ENCODE measurements at places on chromosomes 5 and 9.

DNA sequence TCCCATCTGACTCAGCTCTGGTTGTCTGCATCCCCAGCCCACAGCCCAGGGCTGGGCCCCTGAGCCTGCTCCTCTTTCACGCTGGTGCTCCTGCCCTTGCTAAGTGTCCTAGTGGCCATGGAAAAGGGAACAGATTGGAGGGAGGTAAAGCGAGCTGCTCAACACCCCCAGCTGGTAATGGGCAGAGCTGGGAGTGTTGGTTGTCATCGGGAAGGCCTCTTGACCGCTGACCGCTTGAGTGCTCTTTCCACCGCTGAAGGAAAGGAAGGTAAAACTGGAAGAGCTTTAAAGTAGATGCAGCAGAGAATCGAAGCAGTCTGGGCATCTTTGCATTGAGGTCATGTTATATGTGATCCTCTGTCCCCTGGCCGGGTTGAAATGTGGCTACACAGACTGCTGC lies 60.2 kb downstream of the CRB2 start:
- DNase-seq = no peak

- peak; percentile 59 for DNase-seq
These were observed 598 bp downstream of the RGP1 start for GRCh38 chr9:35749515-35750255.

DNA sequence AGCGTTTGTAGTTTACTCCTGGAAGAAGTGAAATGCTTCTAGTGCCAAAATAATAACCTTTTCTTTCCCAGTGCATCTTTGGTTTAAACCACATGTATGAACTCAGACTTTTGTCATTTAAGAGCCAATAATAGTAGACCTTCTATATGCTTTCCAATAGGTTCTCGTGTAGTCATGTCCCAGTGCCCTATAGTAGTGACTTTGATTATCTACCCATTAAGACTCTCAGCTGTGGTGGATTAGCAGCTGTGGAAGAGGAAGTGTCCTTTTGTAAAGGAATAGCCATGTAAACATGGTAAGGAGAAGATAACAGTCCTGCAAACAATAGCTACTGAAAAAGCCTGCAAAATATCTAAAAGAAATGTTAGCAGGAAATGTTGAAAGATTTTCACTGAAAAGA lies 765.3 kb downstream of the MTRR start:
- no peak for DNase-seq

GRCh38 chr9:92507496-92507895 lies 25.2 kb upstream of the ASPN start:
- DNase-seq = no peak

DNA sequence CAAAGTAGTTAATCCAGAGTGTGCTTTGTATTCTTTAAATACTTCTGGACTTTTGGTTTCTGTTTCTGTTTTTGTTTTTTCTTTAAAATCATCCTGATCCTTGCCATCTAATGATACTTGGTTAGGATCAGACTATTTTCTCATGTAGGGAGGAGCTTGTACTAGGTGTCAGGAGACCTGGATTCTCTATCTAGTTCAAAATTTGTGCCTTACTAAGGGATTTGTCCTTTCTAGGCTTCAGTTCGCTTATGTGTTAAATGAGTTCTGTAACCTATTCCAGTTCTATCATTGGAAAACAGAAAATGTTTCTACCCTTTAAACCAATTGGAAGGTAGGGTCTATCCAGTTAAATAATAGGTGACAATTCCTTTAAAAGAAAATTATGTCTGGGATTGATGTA lies 3.3 kb upstream of the MEF2C start:
- DNase-seq = no peak

DNA sequence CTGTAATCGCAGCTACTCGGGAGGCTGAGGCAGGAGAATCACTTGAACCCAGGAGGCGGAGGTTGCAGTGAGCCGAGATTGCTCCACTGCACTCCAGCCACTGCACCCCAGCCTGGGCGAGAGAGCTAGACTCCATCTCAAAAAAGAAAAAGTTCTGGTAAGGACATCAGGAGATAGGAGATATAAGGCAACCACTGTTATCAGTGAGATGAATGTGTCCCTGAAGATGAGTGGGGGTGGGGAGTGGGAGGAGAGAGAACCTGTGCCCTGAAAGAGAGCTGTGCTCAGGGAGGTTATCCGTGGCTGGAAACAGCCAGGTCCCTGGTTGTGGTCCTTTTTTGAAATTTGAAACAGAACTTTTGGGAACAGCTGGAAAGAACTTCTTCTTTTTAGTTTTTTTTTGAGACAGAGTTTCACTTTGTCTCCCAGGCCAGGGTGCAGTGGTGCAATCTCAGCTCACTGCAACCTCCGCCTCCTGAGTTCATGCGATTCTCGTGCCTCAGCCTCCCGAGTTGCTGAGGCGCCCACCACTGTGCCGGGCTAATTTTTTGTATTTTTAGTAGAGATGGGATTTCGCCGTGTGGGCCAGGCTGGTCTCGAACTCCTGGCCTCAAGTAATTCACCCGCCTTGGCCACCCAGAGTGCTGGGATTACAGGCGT lies 2.6 kb downstream of the PTPA start:
- no peak for DNase-seq

GRCh38 chr5:172832383-172833315 lies 1.4 kb upstream of the ERGIC1 start:
- no peak for DNase-seq

GRCh38 chr5:1764606-1764960 lies 35.1 kb downstream of the MRPL36 start:
- no peak for DNase-seq

GRCh38 chr9:33752130-33752637 lies 43.2 kb upstream of the PRSS3 start:
- DNase-seq = no peak

- DNase-seq = peak; percentile 32
These were observed 997 bp upstream of the RNF130 start for GRCh38 chr5:180072556-180072955.

DNA sequence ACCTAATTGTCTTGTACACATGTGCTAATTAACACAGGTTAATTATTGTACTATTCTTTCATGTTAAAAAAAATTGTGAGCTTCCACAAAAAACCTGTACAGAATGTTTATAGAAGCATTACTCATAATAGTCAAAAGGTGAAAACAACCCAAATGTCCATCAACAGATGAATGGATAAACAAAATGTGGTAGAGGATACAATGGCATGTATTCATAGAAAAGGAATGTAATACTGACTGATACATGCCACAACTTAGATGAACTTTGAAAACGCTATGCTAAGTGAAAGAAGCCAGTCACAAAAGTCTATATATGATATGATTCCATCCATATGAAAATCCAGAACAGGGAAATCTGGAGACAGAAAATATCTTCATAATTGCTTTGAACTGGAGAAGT lies 25.6 kb downstream of the RRAGA start:
- DNase-seq = no peak

DNA sequence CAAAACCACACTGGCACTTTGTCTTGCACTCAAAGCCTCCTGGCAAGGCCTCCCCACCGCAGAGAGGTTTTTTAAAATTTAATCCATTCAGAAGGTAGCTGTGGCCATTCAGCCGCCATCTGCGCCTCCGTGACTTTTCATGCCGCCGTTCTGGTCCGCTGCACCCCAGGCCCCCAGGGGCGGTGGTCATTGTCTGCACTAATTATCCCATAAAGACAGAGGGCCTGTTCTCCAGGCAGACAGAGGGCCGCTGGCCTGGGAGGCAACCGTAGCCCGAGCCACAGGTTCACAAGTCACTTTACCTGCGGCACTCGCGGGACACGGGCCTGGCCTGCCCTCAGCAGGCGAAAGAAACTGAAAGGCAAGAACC lies 49.4 kb downstream of the EXD3 start:
- DNase-seq = no peak

- no peak for DNase-seq
These were observed 291.4 kb downstream of the ARHGEF28 start for GRCh38 chr5:73917433-73917832.

GRCh38 chr9:134695144-134695543 lies 53.5 kb downstream of the COL5A1 start:
- DNase-seq = no peak

DNA sequence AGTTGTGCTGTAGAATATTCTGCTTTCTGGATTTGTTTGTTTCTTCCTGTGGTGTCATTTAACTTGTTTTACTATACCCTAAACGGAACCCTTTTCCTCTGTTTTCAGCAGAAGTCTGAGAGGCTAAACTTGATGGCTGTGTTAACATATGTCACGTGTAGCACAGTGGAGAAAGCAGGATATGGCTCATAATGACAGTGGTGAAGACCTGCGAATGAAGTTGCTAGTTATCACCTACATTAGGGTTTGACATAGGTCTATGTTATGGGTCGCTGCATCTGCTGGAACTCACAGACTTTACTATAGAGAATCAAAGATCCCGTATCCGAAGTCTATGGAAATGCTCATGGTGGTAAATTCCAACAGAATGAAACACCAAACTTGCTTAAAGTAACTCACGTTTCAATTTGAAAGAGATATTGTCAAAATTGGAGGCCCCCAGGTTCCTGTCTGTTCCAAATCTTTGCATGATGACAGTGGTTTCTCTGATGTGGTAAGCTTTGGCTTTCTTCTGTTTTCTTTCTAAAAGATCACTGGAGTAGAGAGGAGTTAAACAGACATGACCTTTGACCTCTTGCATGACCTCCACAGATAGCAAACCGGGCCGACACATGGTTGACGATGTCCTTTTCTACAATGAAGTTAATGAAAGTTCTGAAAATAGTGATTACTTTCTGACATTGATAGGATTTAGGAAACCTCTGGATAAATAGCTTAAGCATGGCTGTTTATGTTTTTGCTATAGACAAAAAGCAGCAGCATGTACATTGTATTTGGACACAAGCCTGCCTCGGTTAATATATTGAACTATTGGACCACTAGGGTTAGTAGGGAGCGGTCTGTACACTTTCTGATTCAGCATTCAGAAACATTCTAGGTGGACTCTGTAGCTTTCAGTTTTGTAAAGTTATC lies 3.1 kb upstream of the CATSPER3 start:
- peak; percentile 29 for DNase-seq

DNA sequence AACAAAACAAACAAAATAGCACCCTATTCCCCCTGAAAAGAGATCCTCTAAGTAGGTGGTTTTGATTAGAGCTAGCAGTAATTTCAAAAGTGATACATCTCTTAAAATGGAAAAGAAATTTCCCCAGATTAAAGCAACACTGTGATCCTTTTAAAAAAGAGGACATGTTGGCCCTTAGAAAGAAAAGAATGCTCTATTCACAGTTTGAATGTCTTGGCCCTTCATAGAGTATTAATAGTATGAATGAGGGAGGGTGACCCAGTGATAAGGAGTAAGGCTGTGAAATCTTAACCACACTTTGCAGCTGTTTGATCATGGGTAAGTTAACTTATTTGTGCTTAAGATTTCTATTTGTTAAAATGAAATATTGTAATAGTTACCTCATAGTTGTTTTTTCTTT lies 467.7 kb upstream of the MEF2C start:
- DNase-seq = no peak

GRCh38 chr5:32708949-32709348 lies 2.2 kb upstream of the NPR3 start:
- no peak for DNase-seq

DNA sequence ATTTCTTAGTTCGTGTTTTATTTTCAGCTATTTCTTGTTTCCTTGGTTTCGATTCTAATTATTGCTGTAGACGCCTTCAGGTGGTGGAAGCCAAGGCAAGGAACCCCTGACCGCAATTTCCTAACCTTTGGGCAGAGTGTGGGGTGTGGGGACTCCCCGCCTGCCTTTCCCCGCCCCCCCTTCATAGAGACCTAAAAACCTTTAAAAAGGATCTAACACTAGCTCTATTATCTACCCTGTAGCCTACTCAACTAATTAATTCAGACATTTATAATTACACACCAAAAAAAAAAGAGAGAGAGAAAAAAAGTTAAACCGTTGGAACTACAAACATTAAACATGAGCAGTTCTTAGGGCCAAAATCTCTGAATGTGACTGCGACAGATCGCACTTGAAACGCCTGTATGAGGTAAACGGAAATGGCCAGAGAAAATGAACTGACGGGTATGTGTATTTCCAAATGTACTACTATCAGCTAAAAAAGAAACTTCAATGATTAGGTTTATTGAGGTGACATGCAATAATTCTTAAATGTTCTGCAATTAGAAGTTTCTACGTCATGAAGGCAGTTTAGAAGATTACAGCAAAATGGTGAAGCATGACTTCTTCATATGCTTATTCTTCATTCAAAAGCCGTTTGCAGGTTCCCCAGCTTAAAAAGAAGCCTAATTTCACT lies 19.0 kb upstream of the FER start:
- peak; percentile 76 for DNase-seq

DNA sequence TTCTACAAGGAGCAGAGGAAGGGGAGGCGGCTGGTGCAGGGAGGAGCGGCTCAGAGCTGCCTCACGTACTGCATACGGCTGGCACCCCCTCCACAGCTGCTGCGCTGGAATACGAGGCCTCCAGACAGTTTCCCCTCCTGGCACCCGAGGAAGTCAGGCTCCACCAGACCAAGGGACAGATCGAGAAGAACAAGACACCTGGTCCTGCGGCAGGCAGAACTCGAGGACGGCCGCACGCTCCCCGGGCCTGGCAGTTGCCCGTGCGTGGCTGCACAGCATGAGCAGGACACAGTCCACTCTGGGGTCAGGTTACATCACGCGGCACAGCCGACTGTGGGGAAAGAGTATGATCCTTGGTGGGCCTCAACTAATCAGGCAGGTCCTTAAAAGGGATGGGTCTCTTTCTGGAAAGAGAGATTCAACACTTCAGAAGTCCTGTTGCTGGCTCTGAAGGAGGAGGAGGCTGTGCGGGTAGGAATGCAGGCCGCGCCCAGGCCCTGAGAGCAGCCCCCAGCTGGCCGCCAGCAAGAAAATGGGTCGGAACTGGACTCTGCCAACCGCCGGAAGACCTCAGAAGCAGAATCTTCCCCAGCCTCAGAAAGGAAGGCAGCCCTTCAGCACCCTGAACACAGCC lies 11.6 kb downstream of the UBAC1 start:
- no peak for DNase-seq

DNA sequence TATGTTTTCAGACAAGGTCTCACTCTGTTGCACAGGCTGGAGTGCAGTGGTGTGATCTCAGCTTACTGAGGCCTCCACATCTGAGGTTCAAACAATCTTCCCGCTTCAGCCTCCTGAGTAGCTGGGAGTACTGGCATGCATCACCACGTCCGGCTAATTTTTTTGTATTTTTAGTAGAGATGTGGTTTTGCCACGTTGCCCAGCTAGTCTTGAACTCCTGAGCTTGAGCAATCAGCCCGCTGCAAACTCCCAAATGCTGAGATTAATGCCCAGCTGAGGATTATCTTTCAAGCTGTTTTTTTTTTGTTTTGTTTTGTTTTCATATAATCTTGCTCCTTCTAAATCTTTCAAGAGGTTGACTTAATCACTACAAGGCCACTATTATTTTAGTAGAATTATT lies 47.3 kb upstream of the SLC28A3 start:
- DNase-seq = no peak

DNA sequence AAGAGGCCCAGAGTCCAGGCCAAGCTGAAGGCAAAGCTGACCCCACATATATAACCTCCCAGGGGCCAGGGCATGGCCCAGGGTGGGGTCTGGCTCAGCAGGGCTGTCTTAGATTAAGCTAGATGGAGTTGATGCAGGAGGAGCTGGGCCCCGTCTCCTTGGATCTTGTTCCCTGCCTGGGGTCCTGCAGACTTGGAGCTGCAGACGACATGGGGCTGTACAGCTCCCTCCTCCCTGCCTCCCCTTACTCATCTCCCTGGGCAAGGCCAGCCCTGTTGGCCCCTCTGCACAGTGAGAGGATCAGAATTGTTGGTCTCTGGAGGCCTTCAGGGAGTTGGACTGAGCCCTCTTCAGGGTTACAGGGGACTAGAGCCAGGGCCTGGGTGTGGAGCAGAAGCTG lies 134.9 kb downstream of the RGS3 start:
- DNase-seq = no peak

- DNase-seq = no peak
These were observed 49.3 kb upstream of the GNA14 start for GRCh38 chr9:77697238-77697984.
